ENCODE measurements at places on chromosomes 5 and 9.

DNA sequence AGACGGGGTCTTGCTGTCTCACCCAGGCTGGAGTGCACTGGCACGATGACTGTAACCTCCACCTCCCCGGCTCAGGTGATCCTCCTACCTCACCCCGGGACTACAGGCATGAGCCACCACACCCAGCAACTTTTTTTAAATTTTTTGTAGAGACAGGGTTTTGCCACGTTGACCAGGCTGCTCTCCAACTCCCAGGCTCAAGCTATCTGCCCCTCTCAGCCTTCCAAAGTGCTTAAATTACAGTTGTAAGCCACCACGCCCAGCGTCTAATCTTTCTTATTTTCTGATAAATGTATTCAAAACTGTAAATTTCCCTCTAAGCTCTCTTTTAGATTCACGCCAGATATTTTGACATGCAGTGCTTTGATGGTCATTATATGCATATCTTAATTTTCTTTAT lies 10.3 kb downstream of the FRRS1L start:
- no peak for DNase-seq

DNA sequence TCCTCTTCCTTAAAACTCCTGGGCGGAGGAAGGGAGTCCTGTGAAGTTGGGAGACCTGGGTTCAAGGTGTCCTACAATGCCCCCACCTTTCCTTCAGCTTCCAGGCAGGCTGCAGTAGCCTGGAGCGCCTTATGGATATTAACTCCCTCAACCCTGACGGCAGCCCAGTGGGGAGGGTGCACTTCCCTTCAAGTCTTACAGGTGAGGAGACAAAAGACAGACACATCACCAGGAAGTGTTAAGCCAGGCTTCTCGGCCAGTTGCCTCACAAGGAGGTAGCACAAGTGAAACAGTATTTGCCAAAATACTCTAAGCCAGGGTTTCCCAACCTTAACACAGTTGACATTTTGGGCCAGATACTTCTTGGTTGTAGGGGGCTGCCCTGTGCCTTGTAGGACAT lies 4.2 kb downstream of the TRIM7 start:
- no peak for DNase-seq

DNA sequence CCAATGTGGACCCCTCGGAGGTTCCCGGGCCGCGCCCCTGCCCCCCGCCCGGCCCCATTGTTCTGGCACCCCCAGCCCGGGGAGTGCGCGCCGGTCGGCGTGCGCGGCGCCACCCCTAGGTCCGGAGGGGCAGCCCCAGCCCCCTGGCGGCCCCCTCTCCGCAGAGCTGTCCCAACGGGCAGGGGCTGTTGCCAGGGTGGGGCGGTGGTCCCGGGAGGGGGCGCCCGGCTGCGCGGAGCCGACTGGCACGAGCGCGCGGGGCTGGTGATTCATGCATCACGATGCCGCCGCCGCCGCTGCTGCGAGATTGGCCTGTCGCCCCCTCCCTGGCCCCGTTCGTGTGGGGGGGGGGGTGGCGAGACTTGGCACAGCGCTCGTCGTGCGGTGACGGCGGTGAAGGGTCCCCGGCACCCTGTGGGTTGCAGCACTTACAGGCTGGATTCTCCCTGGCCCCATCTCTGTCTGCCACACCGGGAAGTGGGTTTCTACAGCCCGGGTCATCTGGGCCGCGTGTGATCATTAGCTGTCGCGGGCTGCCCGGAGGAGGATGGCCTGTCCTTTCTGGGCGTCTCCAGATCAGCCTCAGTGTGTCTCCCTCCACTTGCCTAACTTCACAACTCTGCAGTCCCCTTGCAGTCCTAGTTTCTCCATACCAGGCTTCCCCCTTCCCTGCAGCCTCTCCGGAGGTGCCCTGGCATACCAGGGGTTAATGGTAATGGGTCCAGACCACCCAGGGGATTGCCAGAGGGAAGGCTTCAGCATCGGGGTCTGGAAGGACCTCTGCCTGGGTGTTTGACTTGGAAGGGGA lies 858 bp downstream of the NCS1 start:
- no peak for DNase-seq

DNA sequence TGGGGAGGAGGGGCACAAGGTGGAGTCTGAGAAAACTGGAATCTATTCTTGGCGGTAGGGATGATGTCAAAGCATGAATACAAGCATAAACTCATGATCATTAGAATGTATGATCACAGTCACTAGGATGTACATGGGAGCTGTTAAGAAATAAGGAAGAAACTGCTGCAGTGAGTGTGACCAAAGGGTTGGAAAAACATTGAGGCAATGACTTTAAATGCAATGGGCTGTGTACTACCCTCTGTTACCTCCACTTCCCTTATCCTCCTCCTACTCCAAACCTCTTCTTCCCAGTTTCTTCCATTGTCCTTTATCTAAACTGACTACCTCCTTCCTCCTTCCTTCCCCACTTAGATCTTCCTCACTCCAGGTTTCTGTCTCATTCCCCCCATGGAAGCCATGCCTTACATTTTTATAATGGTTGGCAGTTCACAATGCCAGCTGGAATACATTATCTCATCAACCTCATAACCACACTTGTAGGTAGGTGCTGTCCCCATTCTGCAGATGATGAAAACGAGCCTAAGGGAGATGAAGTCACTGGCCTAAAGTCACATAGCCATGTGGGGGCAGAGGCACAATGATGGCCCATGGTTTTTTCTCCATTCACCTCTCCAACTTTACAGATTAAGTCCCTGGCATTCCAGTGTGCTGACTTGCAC lies 21.9 kb upstream of the TNFSF15 start:
- no peak for DNase-seq

Data from NAMALWA (cell line).